ENCODE measurements at places on chromosomes 6 and 20. TPM values are rescaled to one million over a fixed set of nuclear protein-coding genes. Genes with fewer than 3 reads are reported as not detected.

DNA sequence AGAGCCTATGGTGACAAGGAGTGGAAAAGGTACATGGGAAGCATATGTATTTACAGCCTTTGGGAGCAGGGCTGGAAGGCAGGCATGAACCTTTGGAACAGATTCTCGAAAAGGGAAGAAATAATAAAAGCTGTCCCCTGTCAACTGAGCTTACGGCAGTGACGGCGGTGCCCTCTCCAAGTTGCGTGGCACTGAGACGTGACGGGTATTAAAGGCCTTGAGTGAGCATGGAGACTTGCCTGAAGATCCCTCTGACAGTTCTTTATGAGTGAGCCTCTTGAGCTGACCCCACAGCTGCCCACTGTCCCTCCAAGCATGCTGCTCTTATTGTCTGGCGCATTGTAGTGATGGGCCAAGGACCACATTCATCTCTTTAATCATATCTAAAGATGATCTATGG is 388.5 kb downstream of the ZFAND3 start:
- ATAC-seq = no peak

GRCh38 chr20:49656304-49656703 is 57.4 kb downstream of the B4GALT5 start:
- peak; percentile 78 for ATAC-seq

DNA sequence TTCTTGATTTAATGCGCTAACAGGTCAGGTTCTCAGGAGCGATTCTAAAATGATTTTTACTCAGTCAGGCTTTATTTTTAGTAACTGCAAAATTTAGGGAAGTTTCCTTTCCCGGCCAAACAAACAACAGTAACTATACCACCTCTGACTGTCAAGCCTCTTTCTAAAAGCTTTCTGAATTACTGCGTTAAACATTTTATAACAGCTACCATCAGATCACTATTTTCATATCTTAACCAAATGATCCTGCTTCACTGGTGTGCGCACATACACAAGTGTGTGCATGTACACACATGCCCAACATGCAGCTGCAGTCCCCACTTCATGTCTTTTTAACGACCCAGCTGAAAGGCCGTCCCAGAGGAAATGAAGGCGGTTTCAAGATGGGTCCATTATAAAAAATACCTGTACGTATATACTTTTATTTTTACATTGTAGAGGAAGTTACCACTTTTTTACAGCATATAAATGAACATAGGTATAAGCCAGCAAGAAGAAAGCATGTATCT is 25.0 kb downstream of the TMEM242 start:
- peak; percentile 65 for ATAC-seq

GRCh38 chr6:52643158-52643557 is 27.8 kb upstream of the TMEM14A start:
- no peak for ATAC-seq

DNA sequence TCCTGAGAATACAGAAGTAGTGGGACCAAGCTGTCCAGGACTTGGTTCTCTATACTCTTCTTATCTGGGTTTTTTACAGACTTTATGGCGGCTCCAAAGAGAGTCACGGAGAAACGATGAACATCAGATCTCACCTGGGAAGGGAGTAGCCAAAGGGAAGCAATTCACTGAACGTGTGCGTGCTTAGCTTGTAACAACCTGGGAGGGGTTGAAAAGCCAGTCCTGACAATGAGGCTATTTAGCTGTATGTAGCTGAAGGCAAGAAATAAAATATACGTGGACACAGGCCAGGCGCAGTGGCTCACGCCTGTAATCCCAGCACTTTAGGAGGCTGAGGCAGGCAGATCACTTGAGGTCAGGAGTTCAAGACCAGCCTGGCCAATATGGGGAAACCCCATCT is 18.2 kb upstream of the RBL1 start:
- no peak for ATAC-seq

- no peak for ATAC-seq
Measured at GRCh38 chr6:91412532-91412931, 825.7 kb upstream of the MAP3K7 start.

- ATAC-seq = no peak
Measured at GRCh38 chr6:158441716-158442215, 118.1 kb upstream of the TMEM181 start.

DNA sequence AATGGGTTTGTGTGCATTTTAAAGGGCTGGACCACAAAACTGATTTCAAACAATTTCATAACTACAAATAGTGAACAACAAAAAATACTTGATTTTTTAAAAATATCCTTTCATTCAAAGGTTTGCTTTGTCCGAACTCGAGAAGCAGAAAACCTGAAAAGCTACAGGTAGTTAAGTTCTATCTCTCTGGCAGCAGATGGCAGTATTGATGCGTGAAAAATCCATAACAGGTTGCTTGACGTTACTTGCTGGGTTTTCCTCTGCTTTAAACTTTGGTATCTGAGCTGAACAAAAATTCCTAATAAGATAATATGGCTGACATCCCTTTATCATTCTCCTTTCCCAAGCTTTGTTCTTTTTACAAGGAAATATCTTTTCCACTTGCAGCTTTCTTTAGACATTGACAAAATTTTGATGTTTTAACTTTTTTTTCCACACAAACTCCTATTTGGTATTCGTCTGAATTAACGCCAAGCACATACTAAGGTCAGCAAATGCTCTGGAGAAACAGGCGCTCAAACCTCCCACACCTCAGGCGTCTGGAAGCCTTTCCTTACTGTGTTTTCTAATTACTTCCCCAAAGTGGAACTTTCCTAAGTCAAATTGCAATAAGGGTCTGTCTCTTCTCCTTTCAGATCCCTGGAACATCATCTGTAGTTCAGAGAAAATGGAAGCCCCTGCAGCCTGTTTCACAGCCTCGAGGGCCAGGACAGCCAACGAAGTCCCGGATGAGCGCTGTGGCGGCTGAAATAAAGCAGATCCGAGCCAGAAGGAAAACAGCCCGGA is 50.3 kb upstream of the GFRAL start:
- no peak for ATAC-seq

- ATAC-seq = no peak
Measured at GRCh38 chr20:15033269-15033668, 695.9 kb upstream of the FLRT3 start.

GRCh38 chr6:73263570-73263909 is 544 bp upstream of the KHDC1 start:
- no peak for ATAC-seq

DNA sequence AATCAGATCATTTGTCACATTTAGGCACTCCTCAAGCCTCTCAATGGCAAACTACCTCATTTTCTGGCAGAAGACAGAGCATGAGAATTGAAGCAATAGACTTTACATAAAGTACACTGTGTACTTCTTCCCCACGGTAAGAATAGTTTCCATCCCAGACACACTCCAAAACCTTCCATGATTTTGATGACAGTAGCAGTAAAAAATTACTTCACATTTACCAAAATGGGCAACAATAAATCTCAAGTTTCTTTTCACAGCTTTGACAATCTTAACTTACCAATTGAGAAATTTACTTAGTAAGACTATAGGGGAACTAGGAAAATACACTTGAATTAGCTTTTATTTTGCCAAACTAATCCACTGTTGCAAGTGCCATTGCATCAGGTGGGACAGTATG is 353.8 kb downstream of the HAO1 start:
- no peak for ATAC-seq

DNA sequence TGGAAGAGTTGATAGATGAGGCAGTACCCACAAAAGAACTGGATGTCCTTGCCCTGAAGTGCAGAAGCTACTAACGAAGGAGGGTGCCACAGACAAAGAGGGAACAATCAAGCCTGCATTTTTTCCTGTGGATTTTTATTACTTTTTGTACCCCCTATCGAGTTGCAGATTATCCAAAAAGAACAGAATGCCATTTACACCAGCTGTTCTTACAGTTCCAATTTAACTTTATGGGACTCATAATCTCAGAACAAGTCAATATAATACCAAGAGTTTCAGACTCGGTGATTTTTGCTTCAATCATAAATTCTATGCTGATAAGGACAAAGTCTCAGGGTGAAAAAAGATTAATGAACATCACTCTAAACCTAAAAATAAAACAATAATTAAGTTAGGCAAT is 4.0 kb upstream of the CNKSR3 start:
- ATAC-seq = no peak

DNA sequence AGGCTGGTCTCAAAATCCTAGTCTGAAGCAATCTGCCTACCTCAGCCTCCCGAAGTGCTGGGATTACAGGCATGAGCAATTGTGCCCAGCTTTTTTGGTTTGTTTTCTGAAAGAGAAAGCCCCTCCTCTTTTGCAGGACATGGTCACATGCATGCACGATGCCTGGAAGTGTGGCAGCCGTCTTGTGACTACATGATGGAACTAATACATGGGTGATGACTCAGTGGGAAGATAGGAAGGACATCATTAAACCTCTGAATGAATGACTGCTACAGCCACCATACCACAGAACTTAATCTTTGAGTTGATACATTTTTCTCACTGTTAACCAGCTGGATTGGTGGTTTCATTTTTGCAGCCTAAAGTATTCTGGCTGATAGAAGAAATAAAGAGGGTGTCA is 13.4 kb upstream of the CTNNBL1 start:
- no peak for ATAC-seq

DNA sequence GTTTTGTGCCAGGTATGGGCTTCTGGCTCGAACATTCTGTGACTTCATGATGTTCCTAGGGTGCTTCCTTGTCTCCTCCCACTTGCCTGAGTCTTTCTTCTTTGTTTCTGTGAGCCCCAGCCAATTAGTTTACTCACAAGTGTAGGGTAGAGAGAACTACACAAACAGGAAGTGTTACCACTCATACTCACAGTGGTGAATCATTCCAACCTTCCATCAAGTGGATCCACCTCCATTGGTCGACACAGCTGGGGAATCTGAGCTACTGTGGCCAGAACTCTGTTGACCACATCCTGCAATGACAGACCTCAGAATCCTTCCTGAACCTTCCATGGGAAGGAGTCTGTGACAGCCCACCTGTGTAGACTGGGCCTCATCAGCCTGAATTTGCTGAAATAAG is 76.8 kb downstream of the UNC5CL start:
- peak; percentile 92 for ATAC-seq

GRCh38 chr20:48278961-48279481 is 493.7 kb upstream of the SULF2 start:
- no peak for ATAC-seq

GRCh38 chr6:91213229-91213901 is 626.5 kb upstream of the MAP3K7 start:
- no peak for ATAC-seq

- ATAC-seq = no peak
Measured at GRCh38 chr20:31764641-31765305, 25.7 kb downstream of the TPX2 start.

DNA sequence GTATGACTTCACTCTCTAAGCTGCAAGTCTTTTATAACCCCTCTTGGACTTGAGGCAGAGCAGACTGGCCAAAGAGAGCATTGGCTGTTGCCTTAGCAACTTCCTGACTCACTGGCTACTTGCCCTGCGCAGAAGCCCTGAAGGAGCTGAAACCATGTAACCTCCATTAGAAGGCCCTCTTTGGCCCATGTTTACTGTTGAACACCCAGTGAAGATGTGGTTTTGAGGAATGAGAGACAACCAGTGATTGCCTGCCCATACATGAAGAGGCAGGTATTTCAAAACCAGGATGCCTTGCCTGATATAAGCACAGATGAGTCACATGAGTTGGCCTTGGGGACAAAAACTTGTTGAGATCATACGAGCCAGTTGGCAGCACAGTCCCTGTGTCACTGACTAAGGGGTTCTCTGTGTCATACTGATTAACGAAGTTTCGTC is 182.5 kb downstream of the EDN1 start:
- ATAC-seq = peak; percentile 95

- peak; percentile 62 for ATAC-seq
Measured at GRCh38 chr6:36227379-36228228, 31.1 kb downstream of the BRPF3 start.

DNA sequence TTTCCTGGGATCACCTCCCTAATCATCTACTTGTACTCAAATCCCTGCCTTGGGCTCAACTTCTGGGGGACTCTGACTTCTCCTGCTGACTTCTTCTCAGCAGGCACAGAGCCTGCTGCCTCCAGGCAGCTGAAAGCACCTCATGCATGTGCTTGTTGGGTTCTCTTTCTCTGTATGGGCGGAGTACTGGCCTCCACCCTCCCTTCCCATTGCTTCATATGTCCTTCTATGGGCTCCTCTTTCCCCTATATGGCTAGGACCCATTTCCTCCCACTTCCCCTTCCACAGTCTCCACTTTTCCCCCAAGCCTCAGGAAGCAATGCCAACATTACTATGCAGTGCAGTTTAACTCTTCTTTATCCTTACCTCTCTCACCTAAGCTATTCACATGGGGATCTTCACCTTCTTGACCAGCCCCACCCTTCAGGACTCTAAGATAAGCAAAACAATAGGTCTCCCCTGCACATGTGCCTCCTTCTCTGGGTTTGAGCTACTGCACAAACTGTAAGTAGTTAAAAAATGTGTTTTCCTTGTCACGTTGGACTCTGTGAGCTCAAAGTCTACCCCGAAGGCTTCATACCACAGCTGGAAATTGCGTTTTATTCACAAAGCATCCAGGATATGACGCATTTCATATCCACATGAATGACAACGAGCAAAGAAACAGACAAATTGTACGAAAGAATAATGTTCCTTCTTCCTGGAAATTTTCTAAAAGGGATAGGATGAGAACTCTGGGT is 93.7 kb downstream of the CDS2 start:
- no peak for ATAC-seq

DNA sequence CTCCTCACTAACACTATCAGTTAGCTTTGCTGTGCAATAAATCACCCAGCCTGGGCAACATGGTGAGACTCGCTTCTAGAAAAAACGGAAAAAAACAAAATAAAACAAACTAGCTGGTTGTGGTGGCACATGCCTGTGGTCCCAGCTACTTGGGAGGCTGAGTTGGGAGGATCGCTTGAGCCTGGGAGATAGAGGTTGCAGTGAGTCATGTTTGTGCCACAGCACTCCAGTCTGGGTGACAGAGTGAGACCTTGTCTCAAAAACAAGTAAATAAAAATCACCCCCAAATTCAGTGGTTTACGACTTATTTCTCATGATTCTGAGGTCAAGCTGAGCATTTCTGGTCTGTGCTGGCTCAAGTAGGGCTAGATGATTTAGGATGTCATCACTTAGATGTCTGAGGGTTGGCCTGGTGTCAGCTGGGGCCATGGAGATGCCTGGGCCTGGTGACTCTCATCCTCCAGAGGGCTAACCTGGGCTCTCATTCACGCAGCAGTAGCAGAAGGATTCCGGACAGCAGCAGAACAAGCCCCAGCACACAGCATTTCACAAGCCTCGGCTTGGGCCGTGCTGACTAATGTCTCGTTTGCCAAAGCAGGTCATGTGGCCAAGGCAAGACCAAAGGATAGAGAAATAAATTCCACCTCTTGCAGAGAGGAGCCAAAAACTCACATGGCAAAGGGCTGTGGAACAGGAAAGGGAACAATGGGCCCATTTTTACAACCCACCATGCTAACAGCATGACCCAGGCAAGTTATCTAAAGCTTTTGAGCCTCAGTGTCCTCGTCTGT is 32.5 kb downstream of the MGME1 start:
- ATAC-seq = peak; percentile 96

- ATAC-seq = no peak
Measured at GRCh38 chr6:157706883-157707282, 116.2 kb upstream of the SNX9 start.

The OVOL2 gene
- total RNA-seq = 11.0 TPM

The RBM38 gene
- 12.3 TPM for total RNA-seq

The TSHZ2 gene
- 10.3 TPM for total RNA-seq

The GABRR1 gene
- 0.24 TPM for total RNA-seq

The OR12D3 gene
- not detected for total RNA-seq

The CAGE1 gene
- 0.28 TPM for total RNA-seq

The LY86 gene
- total RNA-seq = 0.48 TPM

Data from esophagus mucosa (tissue), 1 donor.